ENCODE measurements at places on chromosomes 3 and 15.

DNA sequence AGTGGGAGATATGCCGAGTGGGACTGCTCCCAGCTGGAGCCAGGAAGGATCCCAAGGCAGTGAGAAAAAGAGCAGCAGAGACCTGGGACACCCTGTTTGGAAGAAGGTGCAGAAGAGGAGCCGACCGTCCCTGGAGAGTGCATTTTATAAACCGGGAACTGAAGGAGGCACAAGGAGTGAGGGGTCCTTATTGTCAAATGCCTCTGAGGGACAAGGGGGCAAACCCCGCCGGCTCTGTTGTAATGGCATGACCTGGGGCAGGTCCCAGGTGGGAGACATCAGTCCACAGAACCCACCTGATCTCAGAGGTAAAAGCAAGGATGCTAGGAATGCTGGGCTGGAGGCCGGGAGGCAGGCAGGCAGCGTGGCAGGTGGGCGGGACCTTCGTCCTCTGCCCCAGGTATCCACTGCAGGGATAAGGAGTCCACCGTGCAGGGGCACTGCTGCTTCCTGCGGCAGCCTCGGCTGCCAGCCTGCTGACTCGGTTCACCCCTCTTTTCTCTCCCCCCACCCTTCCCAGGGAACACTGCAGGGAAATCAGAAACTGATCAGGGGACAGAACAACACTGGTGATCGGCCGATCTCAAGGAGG is 26.9 kb downstream of the ADAMTS17 start:
- DNase-seq = no peak

DNA sequence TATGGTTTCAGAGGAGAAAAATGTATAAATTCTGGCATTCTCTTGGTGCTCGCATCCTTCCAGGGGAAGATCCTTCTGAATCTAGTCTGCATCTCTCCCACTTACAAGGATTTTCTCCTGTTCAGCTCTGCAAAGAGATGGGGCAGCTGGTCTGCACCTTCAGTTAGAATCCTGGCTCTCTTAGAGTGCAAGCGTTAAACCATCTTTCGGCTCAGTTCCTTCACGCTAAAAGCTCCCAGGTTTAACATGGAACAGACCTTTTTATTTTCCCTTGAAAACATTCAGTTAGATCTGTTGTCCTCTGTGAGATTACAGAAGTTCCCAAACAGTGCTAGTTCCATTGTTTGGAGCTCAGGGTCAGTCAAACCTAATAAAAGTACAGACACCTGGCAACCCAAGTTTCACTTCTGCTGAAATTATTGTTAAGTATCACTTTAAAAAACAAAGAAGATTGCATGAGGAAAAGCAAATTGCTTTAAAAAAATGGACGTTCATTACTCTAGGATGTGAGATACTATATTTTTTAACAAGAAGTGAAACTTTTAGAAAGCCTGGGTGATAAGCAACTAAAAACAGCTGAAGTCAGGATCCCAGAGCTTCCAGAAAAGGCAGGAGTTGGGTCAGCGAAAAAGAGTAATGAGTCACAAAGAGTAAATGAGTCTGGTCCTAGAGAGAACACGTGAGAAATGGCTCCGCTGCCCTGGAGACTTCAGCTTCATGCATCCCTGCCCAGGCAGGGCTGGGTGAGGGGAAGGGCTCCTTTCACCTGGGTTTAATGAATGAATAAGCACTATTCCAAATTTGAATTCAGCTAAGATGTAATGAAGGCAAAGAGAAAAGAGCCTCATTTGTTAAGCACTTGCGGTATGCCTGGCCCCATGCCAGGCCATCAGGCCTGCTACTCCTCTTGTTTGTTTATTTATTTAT is 63.3 kb downstream of the ABTB1 start:
- no peak for DNase-seq

DNA sequence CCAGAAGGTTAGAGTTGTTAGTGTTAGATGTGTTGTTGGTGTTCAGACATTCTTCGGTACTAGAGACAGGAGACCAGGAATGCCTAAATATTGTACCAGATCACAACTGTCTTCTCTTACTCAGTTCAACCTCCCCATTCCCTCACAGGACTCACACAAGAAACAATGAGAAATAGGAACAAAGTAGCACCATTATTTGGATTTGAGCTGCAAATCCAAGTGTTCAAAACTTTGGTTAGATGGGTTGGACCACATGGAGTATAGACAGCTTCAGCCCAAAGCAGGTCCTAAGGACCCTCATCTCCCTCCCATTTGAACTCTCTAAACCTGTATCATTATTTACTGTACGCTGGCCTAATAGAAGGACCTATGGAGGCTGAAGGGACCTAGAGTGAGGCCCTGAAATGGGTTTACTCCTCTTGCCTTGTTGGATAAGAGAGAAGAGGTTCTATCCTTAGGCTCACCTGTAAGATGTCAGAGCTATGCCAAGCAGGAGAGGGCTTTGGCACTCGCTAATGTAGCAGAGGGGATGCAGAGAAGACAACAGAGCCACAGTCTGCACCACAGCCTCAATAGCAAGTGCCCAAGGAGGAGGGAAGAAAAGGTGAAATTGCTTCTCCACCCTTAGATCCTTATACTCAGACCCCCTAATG is 70.9 kb downstream of the FNDC3B start:
- DNase-seq = no peak

DNA sequence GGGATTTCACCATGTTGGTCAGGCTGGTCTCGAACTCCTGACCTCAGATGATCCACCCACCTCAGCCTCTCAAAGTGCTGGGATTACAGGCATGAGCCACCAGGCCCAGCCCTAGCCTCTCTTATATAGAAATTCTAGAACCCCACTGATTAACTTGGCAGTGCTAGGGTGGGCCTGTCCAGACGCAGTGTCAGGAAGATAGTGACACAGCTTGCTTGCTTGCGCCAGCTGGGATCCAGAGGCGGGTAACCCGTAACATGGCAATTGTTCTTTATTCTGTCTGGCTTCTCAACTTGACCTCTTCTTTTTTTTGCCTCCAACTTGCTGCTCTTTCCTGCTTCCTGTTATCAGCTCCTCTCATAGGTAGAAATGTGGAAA is 16.2 kb downstream of the CEP19 start:
- no peak for DNase-seq

- DNase-seq = peak; percentile 92
Measured at GRCh38 chr3:46488735-46489361, 8.9 kb upstream of the RTP3 start.

- no peak for DNase-seq
Measured at GRCh38 chr3:56780936-56781335, 20.8 kb downstream of the ARHGEF3 start.

GRCh38 chr3:1578124-1578806 is 485.4 kb downstream of the CNTN6 start:
- no peak for DNase-seq

DNA sequence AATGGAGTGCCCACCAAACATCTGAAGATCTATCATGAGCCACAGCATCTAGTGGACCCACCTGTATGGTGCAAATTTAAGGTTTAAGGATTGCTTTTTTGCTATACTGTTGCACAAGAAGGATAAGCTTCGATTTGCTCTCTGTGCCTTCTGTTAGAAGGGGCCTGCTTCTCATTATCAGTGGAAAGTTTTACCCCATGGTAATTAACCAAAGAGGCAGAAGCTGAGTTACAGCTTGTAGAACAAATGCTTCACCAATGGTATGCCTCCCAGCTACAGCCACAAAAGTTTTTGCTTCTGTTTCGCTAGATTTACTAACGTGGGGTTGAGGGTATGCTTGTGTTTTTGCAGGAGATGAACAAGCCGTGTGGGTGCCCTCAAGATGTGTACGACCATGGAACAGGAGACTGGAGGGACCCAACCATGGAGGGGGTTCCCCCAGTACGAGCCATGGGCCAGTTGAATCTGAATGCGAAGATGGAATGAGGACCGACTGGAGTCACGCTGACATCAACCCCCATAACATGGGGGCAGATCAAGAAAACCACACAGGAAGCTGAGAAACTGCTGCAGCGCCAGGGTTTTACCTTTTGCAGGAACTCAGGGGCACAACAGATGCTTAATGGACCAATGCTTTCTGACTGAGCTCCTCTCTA is 43.5 kb downstream of the ACAD9 start:
- DNase-seq = peak; percentile 20

DNA sequence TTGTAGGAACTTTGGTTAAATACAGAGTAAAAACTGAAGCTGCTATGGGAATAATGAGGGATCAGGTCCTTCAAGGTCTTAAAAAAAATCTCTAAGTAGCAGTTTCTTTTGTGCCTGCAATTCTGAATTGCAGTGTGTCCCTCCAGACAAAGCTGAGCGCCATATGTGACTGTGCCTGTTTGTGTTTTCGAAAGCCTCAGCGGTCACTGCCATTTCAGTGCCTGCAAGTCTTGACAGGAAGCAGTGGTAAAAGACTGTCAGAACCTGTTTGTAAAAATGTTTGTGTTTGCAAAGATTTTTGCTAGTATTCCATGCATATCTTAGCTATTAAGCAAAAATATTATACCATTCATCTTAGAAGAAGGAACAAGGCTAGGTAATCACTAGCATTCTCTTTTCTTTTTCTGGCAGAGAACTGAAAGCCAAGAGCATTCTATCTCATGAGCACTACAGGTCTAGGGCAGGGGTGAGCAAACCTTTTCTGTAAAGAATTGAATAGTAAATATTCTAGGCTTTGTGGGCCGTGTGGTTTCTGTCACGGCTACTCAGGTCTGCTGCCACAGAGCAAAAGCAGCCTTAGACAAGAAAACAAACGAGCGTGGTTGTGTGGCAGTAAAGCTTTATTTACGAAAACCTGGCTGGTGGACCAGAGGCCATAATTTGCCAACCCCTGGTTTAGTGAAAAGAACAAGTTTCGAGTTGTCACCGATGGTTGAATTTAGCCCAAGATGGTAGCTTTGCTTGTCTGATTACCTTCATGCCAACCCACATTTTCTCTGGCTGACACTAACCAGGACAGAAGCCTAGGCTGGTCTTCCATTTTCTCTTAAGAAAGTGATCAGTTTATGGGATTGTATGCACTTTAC is 134.4 kb downstream of the CACNA1D start:
- no peak for DNase-seq

- no peak for DNase-seq
Measured at GRCh38 chr15:66138892-66139590, 114.5 kb downstream of the MEGF11 start.

DNA sequence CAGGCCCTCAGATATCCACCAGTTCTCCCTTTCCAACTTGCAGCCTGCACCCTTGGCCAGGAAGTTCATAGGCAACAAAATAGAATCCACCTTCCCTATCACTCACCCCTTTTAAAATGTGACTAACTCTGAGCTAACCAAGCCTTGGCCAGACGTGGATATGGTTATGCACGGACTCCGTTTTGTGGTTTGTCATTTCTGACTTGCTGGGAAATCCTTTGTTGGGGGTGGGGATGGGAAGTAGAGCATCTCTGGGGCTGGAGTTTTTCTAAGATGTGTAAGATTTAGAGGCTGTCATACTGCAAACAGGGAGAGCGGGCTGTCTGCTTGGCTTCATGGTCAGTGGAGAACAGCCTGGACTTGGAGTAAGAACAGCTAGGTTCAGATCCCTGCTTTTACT is 62.6 kb downstream of the SMAD3 start:
- DNase-seq = no peak

GRCh38 chr3:136277115-136277514 is 27.0 kb downstream of the PCCB start:
- DNase-seq = no peak
